Activated T-helper 1 cell treated with anti-CD3 and anti-CD28 coated beads, Interleukin-12 subunit alpha, Interleukin-12 subunit beta, Interleukin-2, Interleukin-4 antibody, amounts not matched to agents 30 ng/mL and 10 ng/mL and 1 ng/mL, durations not matched to agents 14 hours and 24 hours and 36 hours (primary cell): ENCODE measurements at places on chromosomes 4 and X.

GRCh38 chr4:189974056-189974455 is 33.4 kb downstream of the FRG1 start:
- DNase-seq = no peak

- DNase-seq = no peak
These were observed 7.4 kb downstream of the CFAP97 start for GRCh38 chr4:185196437-185196836.

DNA sequence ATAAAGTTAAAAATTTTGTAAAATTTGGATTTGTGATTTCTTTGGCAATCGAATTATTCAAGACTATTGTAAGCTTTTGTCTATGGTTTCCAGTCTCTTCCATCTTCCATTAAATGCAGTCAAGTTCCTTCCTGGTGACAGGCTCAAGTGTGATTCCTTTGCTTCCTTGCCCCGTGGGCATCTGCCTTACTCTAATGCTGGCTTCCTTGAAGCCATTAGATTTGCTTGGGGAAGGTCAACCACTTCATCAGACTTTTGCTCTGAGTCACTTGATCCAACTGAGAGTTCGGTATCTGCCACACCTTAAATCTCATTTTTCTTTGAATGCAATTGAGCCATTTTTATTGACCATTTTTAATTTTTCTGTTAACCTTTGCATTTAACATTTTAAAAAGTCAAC is 648.8 kb downstream of the SPOCK3 start:
- DNase-seq = no peak

DNA sequence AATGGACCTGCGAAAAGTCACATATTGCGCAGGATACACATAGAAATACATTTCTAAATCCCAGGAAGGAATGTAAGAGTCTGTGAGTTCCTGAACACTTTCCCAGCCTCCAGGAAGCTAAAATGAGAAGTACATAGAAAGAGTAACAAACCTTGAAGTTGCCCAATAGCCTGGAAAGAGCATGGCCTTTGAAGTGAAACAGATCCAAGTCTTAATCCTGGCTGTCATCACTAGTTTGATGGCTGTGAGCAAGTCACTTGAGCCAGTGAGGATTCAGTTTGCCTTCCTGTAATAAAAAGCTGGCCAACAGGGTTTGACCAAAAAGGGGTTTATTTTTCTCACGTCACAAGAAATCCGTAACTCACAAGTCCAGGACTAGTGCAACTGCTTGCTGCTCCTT is 69.8 kb downstream of the ARHGEF38 start:
- no peak for DNase-seq

DNA sequence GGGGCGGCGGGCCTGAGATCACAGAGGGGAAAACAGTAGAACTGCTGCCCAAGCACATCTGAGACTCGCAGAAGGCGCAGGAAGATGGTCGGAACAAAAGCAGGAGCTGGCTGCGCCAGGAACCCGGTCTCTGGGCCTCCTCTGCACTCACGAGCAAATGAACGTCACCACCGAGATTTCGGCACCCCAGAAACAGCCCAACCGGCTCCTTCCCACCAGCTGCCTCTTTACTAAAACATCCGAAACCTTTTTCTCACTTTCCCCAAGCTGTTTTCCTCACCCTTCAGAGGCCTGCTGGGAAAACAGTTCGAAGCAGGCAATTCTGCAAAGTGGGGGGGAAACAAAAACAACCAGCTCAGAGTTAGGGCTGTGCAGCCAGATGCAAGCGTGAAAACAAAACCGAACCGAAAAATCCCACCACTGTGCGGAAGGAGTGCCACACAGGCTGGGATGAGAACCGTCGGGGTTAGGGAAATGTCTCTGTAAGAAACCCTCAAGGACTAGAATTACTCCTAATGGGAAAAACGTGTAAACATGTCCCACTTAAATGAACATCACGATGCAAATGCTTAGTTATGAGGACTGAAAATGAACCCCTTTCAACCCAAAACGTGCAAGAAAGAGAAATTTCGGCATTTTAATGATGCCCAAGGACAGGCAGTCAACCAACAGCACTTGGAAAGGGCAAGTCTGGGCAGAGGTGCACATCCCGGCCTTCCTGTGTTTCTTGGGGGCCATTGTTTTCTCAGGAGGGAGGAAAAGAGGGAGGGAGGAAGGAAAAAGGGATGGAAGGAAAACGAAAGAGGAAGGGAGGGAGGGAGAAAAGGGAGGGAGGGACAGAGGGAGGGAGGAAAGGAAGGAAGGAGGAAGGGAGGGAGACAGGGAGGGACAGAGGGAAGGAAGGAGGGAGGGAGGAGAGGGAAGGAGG is 15.8 kb downstream of the DHRSX start:
- DNase-seq = no peak

DNA sequence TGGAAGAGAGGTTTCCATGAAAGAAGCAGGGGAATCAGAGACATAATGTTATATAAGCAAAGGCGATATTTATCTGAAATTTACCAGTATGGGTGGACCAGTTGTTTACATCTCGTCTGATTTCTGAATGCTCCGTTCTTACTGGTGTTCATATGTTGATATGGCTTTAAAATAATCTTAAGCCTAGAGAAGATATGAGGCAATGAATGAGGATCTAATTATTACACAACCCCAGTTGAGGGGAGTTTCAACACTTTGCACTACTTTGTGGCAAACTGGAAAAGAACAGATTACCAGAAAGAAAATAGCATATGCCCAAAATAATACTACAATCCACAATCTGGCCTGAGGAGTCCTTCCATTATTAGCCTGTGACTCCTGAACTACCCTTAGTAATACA is 263.3 kb upstream of the MAGEB2 start:
- DNase-seq = no peak

GRCh38 chr4:69601065-69601464 is 38.4 kb downstream of the UGT2A2 start:
- no peak for DNase-seq

- no peak for DNase-seq
These were observed 315.6 kb upstream of the SMIM31 start for GRCh38 chr4:164438321-164438720.

GRCh38 chr4:84147831-84148230 is 351.3 kb downstream of the NKX6-1 start:
- DNase-seq = no peak

DNA sequence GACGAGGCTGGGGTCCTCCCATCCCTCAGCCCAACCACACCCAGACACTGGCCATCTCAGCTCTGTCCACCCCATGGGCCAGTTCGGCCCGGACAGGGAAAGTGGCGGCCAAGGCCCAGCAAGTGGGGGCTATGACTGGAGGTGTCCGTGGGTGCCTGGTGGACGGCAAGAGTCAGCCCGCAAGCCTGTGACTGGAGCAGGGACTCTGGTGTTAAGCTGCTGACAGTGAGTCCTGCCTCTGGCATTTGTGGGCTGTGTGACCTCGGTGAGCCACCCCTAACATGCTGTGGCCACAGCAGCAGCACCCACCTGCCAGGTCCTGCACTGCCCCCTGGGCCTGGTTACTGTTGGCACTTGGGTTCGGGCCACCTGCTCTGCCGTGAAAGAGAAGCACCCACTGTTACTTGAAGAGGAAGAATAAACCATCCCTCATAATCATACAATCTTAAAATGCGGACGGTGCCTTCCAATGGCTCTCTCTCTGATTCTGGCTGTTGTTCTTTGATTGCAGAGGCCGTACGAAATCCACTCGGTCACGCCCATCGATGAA is 252.0 kb downstream of the EVC2 start:
- DNase-seq = no peak

DNA sequence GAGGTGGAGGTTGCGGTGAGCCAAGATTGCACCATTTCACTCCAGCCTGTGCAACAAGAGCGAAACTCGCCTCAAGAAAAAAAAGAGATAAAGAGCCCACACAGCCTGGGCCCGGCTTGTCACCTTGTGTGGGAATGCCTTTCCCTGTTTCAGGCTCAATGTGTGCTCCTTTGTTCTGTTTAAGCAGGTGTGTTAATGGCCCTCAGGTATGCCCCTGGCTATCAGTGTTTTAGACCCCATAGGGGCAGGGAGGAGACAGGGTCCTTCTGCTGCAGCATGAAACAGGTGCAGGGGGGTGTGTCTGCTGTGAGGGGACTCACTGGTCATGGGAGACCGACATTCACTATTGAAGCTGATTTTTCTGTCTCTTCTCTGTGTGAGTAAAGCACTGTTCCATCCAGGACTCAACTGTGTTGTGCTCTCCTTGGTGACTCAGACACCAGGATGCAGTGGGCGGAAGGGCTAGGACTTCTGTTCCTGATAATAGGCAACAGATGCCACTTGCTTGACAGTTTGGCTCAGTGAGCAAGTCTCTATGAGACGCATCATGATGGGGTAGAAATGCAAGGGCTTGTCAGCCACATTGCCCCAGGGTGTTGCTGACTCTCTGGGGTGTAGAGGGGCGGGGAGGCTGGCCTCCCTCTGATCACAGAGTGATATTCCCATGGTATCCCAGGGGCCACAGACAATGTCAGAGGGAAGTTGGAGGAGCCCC is 15.6 kb upstream of the LAP3 start:
- no peak for DNase-seq

DNA sequence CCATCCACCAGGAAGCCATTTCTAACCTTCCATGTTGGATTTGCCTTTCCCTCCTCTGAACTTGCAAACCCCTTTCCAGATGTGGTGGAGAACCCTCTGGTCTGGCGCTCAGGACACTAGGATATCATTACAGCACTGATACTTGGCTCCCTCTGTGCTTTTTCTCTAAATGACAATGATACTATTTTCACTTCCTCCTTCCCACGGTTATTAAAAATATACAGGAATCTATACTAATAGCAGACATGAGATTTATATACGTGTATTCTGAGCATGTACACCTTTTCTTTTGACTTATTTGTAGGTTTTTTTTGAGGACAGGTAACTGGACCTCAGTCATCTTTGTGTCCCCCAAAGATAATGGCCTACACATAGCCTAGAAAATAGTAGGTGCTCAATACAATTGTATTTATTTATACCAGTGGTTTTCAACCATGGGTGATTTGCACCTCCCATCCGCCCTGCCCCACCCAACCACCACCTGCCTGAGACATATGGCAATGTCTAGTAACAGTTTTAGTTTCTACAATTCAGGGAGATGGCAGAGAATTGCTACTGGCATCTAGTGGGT is 60.4 kb upstream of the PLAC8 start:
- DNase-seq = no peak

GRCh38 chr4:69214716-69215115 is at the start of gene UGT2B11:
UGT2B11 (minus strand) TSS chr4:69214748; CDS start chr4:69214722, 26 bp downstream.
- no peak for DNase-seq

- DNase-seq = no peak
These were observed 40.3 kb downstream of the SOD3 start for GRCh38 chr4:24835696-24836095.

- DNase-seq = no peak
These were observed 225.8 kb upstream of the GALNT7 start for GRCh38 chr4:172942840-172943239.

DNA sequence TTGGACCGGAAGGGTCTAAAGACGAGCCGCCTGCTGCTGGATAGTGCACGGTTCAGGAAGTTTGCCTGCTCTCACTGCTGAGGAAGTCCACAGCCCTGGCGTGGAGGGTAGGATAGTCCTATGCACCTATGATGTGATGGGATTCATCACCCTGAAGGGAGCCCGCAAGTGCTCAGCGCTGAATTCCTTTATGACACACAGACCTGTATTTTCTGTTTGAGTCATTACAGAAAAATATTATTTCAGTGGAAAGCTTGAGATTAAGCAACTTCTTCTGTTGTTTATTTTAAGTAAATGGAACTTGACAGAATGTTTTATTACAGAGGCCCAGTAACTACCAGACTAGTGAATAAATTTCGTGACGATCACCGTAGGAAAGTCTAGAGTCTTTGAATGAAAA is 123.2 kb downstream of the TRIML1 start:
- DNase-seq = no peak

- DNase-seq = no peak
These were observed 87.3 kb upstream of the ZNF81 start for GRCh38 chrX:47749185-47749967.

- DNase-seq = no peak
These were observed 328.2 kb downstream of the DKK2 start for GRCh38 chr4:106707776-106708463.

- no peak for DNase-seq
These were observed 208.1 kb upstream of the EOLA2 start for GRCh38 chrX:150146271-150146896.

GRCh38 chrX:30613721-30614120 is 36.2 kb upstream of the TASL start:
- no peak for DNase-seq

DNA sequence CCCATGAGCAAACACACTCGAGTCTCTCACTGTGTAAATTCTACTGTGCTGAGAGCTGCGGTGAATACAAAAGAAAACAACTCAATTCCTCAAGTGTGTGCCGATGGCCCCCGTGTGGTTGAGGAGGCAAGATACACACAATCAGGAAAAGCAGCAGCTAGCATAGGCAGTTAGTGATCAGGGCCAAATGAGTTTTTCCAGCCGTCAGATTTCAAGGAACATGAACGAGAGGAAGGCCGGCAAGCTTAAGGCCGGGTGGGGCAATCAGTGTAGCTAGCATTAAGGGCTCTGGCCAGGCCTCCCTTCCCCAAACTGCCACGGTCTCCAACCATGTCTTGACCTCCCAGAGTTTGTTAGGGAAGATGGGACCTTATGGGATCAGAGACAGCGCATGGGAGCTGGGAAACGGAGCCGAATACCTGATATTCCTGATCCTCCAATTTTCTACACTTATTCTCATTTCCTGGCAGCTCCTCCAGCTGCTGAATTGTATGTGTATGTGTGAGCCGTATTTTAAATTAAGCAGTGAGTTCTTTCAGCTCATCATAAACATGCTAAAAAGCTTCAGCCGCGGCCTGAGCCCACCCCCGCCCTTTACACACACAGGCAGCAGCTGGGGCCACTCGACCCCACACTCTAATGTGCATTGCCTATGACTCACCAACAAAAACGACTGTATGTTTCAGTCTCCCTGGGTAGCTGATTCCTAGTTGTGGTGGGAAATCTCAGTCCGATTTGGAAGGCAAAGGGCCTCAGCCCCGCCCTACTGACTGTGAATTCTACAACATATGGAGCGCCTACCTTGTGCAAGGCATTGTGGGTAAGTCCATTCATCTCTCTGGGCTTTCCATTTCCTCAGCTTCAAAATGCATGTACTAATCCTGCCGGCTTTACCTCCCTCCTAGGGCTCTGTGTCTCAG is 59.9 kb downstream of the RTL9 start:
- DNase-seq = no peak

- DNase-seq = no peak
These were observed 116.1 kb downstream of the KLHL13 start for GRCh38 chrX:118000518-118000917.
